Kidney (tissue), 22 donors: ENCODE measurements at places on chromosomes 2 and 18. TPM values are rescaled to one million over a fixed set of nuclear protein-coding genes. Genes with fewer than 3 reads are reported as not detected.

GRCh38 chr2:148917431-148917830 lies 42.4 kb downstream of the KIF5C start:
- DNase-seq = no peak

- no peak for DNase-seq
Observed at GRCh38 chr2:58856100-58856499, 615.0 kb upstream of the FANCL start.

- DNase-seq = no peak
Observed at GRCh38 chr2:129757915-129758783, 221.3 kb upstream of the RAB6C start.

GRCh38 chr2:6184532-6185292 lies 492.5 kb downstream of the SOX11 start:
- DNase-seq = peak; percentile 94

- DNase-seq = peak; percentile 26
Observed at GRCh38 chr2:150978053-150978452, 283.6 kb downstream of the RBM43 start.

DNA sequence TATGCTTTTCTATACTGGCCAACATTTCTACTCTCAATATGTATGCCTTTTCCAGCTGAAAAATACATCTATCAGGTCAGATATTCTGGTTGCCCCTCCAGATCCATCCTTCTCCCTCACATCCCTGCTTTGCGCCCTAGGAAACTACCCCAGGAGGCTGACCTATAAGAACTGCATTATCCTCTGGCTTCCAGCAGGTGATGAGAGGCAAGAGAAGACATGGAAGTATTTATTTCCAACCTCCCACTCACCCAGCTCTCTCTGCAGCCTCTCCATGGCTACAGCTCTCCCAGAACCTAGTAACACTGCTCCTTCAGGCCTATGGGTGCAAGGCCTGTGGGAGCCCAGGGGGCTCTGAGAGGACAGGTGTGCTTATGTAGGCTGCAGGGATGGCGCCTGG lies 42.9 kb downstream of the ARID5A start:
- DNase-seq = no peak

The MARCHF4 gene
- 0.09 TPM for polyA plus RNA-seq

- peak; percentile 87 for DNase-seq
Observed at GRCh38 chr2:104901037-104901881, 47.3 kb downstream of the POU3F3 start.

The ANKRD36 gene
- 1.5 TPM for polyA plus RNA-seq

The CNOT9 gene
- polyA plus RNA-seq = 12.6 TPM

GRCh38 chr2:118013221-118013723 lies 598 bp downstream of the CCDC93 start:
- peak; percentile 51 for DNase-seq

- DNase-seq = no peak
Observed at GRCh38 chr2:177279847-177280246, 15.3 kb upstream of the NFE2L2 start.

- DNase-seq = no peak
Observed at GRCh38 chr2:55000341-55000740, 49.9 kb downstream of the RTN4 start.

DNA sequence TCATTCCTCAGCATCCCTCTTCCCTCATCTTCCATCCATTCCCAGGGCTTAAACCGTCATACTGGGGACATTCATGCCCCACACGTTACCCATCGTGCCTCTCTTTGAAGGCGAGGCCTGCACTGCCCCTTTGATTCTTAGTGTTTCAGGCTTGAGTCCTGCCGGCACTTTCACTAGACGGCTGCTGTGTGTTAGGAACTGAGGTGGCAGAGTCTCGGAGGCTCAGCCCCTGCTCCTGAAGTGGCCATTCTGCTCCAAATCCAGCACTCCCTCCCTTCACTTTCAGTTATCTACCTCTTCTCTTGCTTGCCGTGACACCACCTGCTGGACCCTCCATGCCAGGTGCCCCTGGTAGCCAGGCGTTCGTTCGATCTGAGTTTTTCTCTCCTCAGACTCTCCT lies 43.0 kb downstream of the GRHL1 start:
- no peak for DNase-seq

DNA sequence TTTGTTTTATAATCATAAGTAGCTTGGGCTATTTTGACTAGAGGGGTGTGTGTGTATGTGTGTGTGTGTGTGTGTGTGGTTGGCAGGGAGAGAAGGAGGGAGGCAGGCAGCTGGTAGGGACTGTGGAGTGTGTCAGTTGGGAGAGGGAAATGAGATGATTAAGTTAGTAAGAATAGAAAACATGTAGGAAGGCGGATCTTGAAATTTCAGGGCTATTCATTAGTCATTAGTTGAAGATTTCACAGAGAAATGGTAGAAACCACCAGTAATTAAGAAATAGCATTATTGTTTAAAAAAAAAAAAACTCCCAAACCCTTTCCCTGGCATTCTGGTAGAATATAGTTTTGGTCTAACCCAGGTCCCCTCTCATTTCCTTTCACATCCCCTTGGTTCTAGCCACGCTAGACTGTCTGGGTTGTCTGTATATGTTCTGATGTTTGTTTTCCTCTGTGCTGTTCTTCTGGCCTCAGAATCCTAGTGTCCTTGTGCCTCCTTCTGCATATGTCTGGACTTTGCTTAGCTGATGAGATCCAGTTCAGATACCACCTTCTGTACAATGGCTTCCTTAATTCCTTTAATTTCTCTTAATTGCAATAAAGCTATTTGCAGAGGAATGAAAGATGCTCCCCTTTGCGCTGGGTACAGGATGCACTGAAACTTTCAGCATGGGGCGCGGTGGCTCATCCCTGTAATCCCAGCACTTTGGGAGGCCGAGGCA lies 161.6 kb downstream of the NEDD4L start:
- no peak for DNase-seq

GRCh38 chr2:3680548-3681345 lies 22.6 kb upstream of the DCDC2C start:
- no peak for DNase-seq

GRCh38 chr18:14086458-14087231 lies 45.6 kb downstream of the ZNF519 start:
- DNase-seq = peak; percentile 45

- DNase-seq = no peak
Observed at GRCh38 chr2:86225581-86225980, 26.3 kb downstream of the MRPL35 start.

- no peak for DNase-seq
Observed at GRCh38 chr18:57574866-57575265, 11.6 kb downstream of the FECH start.

- DNase-seq = peak; percentile 72
Observed at GRCh38 chr2:25311865-25312575, 29.7 kb downstream of the DNMT3A start.

The C1GALT1C1L gene
- polyA plus RNA-seq = 3.5 TPM

DNA sequence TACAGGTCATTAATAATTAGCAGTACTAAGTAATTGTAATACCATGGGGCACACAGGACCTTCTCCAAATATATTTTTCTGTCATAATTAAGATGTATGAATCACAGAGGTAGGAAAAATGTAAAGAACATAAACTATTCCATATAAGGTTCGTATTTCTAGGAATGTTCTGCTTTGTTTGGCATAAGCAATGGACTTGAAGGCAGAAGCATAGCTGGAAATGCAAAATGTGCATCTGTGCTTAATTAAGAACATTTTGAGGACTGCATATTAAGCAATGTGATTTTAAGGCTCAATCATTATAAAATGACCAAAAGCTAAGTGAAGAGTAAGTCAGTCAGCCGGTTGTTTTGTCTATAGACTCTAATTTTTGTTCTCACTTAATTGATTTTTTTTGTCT lies 123.2 kb downstream of the RBM43 start:
- no peak for DNase-seq

- peak; percentile 78 for DNase-seq
Observed at GRCh38 chr18:79393181-79393634, 2.5 kb upstream of the NFATC1 start.

The TCF23 gene
- not detected for polyA plus RNA-seq

The SLC9A4 gene
- polyA plus RNA-seq = 10.3 TPM

The GLI2 gene
- 0.32 TPM for polyA plus RNA-seq

- no peak for DNase-seq
Observed at GRCh38 chr18:41126541-41127235, 828.3 kb upstream of the PIK3C3 start.
